WTC11 (cell line): ENCODE measurements at places on chromosomes 16 and 17.

GRCh38 chr17:56786989-56787482 is 46.7 kb downstream of the C17orf67 start:
- DNase-seq: no peak

GRCh38 chr17:12282056-12282455 is 261.4 kb downstream of the MAP2K4 start:
- no peak for DNase-seq

GRCh38 chr17:75084039-75084660 is 3.6 kb upstream of the SLC16A5 start:
- DNase-seq: no peak

DNA sequence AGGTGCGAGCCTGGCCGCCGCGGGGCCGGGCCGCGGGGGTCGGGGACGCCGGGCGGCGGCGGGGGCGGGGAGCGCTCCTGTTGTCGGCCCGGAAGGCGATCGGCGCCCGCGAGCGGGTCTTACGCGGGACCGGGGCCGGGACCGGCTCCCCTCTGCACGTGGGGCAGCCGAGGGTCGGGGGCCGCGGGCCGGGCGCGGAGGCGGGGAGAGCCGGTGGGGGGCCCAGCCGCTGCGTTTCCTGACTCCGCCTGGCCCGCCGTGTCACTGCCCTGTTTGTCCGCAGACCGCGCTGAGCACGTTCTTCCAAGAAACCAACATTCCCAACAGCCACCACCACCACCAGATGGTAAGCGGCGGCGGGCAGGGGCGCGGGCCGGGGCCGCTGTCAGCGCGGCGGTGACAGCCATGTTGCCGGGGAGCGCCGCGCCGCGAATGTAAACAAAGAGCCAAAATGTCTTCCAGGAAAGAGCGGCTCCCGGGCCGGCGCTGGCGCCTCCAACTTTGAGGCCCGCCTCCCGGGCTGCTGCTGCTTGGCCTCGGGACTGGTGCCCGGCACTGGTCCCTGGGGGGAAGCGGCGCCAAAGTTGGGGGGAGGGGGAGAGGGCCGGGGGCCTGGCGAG is 586 bp downstream of the UBALD2 start:
- DNase-seq: peak; percentile 56

- DNase-seq: peak; percentile 31
Measured at GRCh38 chr17:16286947-16287562, 66.2 kb downstream of the CENPV start.

GRCh38 chr17:15658296-15658695 is 25.8 kb downstream of the TRIM16 start:
- DNase-seq: no peak

DNA sequence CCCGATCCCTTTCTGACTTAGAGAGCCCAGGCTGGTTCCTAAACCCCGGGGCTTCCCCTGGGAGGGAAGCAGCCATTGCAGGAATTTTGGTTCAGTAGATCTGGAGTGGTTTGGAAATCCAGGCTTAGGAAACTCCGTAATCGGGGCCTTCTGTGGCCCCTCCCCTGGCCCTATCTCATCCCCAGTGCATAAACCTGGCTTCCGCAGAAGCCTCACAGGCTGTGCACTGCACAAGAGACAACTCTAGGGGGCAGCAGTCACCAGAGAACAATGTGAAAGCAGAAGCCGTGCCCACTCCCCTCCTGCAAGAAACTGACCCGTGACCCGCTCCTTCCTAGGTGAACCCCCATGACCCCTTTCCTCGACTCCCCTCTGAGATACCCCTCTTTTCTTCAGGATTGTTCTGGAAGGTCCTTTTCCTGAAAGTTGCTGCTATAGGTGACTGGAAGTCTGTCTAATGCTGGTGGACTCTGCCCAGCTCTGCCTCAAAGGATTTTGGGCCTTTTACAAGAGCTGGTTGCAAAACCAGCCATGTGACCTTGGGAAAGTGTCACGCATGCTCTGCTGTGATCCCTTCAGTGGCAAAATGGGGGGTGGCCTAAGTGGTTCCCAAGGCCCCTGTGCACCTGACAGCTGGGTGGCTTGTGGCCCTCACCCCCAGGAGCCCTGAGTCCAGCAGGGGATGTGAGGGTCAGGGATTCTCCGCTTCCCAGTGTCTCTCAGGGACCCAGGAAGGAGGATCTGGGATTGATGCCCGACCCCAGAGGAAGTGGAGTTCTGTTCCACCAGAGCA is 14.4 kb downstream of the GUCY2D start:
- peak; percentile 92 for DNase-seq

DNA sequence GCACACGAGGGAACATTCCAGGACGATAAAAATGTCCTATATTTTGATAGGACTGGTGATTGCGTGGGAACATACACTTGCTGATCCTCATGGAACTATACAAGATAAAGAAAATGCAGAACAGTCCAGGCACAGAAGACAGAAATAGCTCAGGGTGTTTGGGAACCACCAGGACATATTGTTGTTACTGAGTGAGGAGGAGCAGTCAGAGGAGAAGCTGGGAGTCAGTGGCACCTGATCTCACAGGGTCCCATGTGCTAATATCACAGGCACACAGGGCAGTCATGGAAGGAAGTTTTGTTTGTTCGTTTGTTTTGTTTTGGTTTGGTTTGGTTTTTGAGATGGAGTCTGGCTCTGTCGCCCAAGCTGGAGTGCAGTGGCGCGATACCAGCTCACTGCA is 5.7 kb downstream of the PLD2 start:
- no peak for DNase-seq

GRCh38 chr16:13453938-13454553 is 465.9 kb upstream of the ERCC4 start:
- peak; percentile 52 for DNase-seq

GRCh38 chr17:62995377-62995885 is 29.4 kb downstream of the TANC2 start:
- DNase-seq: peak; percentile 38

DNA sequence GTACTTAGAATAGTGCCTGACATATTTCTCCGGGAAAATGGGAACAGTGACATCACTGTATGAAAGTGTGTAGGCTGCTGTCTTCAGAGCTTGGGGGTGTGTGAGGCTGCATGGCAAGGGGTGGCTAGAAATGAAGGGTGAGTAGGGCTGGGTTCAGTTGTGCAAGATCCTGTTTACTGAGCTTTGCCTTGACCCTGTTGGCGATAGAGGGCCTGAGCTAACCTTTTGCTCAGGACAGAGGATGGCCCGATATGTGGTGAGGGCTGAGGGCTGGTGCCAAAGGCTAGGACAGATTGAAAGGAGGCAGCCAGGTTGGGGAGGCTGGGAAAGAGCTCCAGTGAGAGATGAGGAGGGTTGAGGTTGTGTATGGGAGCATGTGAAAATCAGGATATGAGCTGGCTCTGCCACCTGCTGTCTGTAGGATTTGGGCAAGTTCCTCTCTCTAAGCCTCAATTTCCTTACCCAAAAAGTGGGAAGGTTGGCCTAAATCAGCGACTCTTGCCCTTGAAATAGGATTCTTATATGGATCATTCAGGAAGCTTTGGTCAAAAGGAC is 6.0 kb upstream of the CCL1 start:
- no peak for DNase-seq

DNA sequence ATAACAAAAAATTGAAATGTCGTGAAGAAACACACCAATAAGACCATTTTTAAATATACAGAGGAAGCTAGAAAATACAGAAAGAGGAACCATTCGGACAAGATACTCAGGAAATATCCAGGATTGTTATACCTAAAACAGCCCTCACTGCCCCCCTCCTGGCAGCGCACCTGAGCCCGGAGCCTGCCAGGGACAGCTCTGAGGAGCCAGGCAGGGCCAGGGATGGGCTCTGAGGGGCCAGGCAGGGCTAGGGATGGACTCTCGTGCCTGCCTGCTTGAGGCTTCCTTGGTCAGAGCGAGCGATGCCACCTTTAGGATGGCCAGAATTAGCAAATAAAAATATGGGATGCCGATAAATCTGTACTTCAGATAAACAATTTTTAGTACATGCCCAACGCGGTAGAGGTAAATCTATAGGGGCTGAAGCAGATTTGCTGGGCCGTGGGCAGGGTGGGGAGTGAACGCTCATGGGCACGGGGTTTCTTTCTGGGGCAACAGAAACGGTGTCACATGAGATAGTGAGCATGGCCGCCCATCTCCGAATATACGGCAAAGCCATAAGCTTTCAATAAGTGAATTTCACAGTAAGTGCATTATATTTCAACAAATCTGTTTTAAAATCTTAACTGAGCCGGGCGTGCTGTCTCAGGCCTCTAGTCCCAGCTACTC is 18.2 kb upstream of the CSNK1D start:
- no peak for DNase-seq

DNA sequence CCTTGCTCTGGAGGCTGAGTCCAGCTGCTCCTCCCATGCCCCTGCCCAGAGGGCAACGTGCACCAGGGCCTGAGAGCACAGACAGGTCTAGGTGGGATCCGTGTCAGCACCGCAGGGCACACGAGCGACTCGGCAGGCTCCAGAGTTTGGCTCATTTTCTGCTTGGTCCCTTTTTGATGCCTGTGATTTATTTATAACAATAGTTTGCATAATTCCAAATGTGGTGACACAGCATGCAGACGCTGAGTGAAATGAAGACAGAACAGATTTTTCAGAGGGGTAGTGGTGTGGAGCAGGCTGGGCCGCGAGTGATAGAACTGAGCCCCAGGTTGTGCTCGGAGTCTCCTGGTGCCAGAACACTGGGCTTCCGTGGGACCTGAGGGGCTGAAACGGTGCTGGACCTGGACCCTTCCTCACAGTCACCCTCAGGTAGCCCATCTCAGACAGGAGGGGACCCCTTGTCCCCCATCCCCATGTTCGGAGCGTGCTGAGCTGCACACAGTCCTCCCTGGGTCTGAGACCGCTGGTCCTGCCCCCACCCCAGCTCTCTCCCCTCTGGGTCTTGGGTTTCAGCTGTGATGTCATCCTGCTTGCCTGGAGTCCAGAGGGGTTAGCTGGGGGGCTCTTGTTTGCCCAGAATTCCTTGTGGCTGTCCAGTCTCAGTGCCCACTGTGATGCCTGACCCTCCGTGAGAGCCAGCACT is 95.9 kb downstream of the METRNL start:
- DNase-seq: no peak

GRCh38 chr17:51703361-51704341 is 443.3 kb downstream of the UTP18 start:
- DNase-seq: no peak

- no peak for DNase-seq
Measured at GRCh38 chr16:10983159-10983558, 38.8 kb downstream of the CLEC16A start.

DNA sequence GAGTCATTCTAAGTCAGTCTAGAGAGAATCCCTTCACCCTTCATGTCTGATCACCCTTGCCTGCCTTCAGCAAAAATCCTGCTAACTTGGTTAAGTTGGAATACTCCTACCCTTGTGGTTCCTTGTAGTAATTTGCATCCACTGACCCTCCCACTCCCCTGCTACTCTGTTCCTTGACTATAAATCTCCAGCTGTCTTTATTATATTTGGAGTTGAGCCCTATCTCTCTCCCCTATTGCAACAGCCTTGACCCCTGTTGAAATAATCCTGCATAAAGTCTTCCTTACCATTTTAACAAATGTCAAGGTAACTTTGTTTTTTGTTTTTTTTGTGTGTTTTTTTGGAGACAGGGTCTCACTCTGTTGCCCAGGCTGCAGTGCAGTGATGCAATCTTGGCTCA is 590.1 kb downstream of the WWOX start:
- no peak for DNase-seq

DNA sequence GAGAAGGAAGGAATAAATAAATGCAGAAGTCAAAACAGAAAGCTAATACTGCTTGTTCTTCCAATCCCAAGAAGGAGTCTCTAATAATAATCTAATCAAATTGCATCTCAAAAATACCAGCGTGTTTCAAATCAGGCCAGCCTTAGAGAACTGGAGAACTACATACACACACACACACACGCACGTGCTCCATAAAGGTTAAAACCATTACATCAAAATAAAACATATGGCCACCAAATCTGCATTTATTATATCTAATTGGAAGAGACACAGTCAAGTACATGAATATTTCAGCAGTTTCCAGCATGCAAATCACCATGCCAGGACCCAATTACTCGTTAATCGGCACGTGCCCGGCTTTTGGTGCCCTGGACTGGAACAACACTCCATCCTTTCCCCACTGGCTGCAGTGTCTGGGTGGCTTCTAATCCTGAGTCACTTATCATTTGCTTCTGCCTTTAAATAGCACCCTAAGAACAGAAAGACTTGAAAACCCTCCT is 20.4 kb upstream of the KDM8 start:
- no peak for DNase-seq

- DNase-seq: no peak
Measured at GRCh38 chr17:2814049-2814448, 17.8 kb downstream of the RAP1GAP2 start.

GRCh38 chr16:11370084-11370931 is 25.0 kb downstream of the RMI2 start:
- no peak for DNase-seq

- no peak for DNase-seq
Measured at GRCh38 chr17:8941520-8941919, 24.0 kb downstream of the PIK3R5 start.

- DNase-seq: no peak
Measured at GRCh38 chr16:11562411-11562810, 24.3 kb downstream of the LITAF start.

- DNase-seq: no peak
Measured at GRCh38 chr17:40859536-40859935, 7.5 kb downstream of the KRT12 start.

DNA sequence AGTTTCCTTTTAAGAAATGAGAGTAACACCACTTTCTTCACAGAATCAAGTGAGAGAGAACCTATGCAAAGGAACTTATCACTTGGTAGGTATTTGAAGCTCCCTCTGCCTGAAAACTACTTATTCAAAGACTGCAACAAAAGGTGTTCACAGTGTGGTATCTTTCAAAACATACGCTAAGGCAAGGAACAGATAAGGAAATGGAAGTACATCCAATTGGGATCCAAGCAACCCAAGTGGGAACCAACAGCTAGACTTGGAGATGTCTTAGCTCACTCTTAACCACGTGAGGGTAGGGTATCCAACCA is 431 bp upstream of the PPM1E start:
- DNase-seq: no peak

DNA sequence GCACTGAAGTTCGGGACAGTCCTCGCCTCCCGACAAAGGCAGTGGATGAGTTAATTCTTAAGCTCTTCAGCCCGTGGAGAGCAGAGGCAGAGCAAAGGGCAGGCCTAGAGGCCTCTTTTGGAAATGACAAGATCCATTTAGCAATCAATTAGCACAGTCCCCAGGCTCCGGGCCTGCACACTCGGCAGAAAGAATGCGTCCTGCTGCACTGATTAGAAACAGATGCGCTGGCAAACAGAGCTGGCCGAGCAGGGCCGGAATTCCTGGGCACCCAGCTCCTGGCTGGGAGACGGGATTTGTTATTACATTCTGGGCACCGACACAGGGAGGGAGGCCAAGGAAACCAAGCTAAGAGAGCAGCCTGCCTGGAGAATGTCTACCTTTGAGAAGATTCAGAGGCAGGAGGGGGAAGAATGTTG is 162.9 kb downstream of the COPRS start:
- DNase-seq: peak; percentile 23
